T-helper 2 cell (primary cell): ENCODE measurements at places on chromosomes 3 and 15.
A peak's percentile ranks its signal among the peaks of the same experiment; 100 is the strongest.

- DNase-seq = no peak
Observed at GRCh38 chr3:143464850-143465249, 345.3 kb downstream of the CHST2 start.

DNA sequence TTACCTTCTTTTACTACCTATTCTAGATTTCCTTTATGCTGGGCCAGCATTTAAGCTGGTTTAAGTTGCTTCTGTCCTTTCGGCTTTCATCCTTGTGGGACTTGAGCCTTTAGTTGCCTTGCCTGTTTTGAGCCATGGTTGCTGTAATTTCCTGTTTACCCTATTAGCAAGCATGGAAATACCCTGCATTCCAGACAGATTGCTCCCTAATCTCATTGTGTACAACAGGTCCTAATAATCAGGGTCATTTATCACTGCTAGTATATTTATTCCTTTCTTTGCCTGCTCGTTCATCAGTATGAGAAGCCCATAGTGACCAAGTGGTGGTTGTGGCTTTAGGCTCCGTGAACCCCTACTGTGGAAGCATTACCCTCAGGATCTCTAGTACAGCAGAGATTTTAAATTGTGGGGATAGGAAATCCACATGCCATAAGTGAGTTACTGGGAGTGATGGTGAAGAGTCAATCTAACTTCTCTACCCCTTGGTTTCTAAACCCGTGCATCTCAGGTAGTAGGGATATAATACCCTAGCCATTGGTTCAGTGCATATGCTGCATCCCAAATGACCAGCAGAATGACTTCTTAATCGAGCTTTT is 31.9 kb downstream of the NCK1 start:
- DNase-seq = no peak

- DNase-seq = no peak
Observed at GRCh38 chr3:102526865-102527264, 92.0 kb downstream of the ZPLD1 start.

- no peak for DNase-seq
Observed at GRCh38 chr15:40988156-40988555, 34.9 kb downstream of the CHAC1 start.

DNA sequence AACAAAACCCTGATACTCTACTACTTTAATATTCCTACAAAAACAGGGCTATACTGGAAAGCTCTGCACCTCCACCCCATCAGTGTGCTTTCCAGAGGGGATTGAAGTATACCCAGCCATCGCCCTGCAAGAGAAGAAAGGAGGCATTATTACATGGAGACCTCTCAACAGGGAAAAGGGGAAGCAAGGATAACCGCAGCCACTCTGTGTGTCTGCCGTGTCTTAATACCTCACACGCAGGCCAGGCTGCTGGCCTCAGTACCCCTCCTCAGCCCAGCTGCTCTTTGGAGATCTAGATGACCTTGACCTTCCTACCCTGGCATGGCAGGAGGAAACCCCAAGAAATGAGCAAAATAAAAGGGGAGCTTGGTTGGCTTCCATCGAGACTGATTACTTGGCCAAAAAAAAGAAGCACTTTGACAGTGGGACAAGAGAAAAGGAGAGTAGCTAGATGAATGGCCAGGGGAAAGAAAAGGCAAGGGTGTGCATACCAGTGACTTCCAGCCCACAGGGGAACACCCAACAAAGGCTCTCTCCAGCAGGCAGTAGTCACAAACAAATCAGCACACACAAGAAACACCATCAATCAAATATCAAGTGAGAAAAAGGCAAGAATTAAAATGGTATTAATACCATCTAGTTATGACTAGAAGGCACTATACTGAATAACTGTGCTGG is 129.4 kb downstream of the STT3B start:
- DNase-seq = no peak

DNA sequence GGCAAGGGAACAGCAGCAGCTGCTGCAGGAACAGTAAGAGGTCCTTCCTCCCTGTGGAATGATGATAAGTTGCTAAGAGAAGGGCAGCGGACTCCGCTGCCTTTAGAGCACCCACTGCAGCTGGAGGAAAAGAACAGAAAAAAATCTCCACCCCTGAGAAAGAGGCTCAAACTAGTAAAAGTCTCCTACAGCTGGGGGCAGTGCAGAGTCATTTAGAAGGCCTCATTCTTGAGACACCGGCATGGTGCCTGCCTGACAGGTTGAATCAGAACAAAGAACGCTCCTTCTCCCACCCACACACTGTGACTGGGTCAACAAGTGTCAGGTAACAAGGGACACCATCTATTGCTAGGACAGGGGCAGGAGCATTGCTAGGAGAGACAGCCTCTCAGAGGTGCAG is 188.4 kb downstream of the ABHD5 start:
- DNase-seq = no peak

DNA sequence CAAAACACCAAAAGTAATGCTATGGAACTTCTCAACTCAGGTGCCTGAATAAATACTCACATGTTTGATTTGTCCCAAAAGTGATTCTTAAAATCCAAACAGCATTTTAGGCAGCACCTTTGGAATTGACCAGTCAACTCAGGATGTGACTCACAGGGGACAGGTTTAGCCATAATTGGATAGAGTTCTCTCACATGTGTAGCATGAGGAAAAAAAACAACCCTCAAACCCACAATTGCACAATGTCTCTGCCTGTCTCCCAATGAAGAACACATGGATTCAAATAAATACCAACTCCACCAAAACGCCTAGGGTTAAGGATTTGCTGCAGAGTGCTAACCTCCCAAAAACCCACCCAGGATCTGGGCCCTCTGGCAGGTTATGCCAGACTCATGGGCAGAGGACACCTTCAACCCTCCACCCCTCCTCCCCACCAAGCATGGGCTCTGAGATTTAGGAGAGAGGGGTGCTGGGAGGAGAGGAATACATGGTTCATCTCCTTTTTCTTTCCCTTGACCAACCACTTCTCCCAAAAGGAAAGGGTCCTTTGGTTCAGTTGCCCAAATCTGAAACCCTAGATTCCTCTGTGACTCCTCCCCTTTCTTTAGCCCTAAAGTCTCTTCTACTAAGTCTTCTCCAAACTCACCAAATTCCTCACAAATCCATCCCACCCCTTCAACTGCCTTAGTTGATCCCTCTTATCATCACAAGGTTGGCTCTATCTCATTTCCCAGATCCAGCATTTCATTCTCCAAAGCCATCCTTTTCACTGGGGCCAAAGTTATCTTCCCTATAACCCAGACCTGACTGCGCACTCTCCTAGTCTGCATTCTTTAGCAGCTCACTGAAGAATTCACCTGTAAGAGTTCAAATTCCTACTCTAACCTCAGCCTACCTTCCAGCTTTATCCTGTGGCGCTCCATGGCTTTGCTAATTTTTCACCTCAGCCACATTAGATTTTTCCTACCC is 7.7 kb downstream of the RYK start:
- no peak for DNase-seq

- no peak for DNase-seq
Observed at GRCh38 chr3:113064183-113064582, 73.4 kb downstream of the GTPBP8 start.

DNA sequence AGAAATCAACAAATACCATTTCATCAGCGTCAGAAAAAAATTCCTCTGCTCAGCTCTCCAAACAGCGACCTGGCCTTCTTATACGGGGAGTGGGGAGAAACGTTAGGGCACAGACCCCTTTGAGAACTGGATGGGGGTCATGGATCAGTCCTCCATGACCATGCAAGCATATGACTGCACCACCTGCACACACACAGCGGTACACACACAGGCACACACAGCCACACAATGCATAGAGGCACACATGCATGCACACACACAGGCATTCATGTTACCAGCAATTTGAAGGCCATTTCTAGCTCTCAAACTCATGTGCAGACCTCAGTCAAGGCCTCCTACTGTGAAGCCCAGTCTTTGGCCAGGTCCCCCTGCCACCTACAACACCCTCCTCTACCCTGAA is 50.2 kb downstream of the SLC41A3 start:
- no peak for DNase-seq

- no peak for DNase-seq
Observed at GRCh38 chr3:137105277-137105977, 147.6 kb downstream of the IL20RB start.

- no peak for DNase-seq
Observed at GRCh38 chr15:86743283-86743903, 663.7 kb downstream of the AGBL1 start.

DNA sequence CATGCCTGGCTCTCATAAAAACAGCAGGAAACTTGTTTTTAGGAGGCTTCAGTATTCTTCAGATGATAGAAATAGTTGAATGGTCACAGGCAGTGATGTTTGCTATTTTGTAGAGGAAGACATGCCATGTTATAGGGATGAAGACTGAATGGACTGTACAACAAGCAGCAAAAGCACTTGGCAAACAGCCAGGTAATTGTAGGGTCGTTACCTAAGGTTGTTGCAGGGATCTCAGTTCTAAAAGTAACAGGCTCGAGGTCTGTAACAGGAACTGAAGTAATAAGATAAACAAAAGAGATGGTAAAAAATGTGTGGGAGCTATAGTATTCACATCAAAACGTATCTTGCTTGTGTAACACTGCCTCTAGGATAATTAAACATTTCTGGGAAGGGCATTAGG is 116.3 kb downstream of the TFG start:
- no peak for DNase-seq

- no peak for DNase-seq
Observed at GRCh38 chr3:183306798-183307671, 54.0 kb downstream of the B3GNT5 start.

DNA sequence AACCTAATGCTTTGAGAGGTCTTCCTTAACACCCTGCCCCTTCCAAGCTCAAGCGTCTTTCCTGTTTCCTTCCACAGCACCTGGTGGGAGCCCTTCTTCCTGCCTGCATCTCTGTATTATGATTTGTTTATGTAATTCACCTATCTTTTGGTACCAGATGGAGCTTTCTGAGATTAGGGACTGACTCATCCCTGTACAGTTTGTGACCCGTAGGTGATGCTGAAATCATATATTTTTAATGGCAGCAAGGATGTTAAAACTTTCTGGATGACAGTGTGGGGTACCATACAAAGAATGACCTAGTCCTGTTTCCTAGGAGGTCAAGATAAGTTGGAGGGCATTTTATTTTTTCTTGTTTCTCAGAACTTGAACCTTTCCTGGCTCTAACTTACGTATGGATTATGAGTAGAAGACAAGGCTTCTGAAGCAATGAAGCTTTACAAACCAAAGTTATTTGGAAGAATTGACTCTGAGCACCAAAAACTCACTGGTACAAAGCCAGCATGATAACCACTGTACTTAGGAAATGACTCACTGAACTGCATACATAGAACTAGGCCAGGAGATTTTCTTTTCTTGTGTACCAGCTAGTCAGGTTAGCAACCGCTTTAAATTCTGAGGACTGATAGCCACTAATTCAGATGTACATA is 46.6 kb downstream of the HHLA2 start:
- peak; percentile 90 for DNase-seq

DNA sequence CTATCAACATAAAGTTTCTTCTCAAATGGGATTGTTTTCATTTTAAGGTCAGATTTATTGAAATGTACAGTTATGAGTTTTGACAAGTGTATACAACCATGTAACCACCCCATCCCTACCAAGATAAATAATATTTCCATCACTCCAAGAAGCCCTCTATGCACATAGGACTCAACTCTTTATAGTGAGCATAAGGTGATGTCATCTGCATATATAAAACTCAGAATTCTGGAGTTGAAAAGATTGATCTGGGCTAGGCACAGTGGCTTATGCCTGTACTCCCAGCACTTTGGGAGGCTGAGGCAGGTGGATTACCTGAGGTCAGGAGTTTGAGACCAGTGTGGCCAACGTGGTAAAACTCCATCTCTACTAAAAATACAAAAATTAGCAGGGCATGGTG is 10.3 kb upstream of the GK5 start:
- DNase-seq = no peak

DNA sequence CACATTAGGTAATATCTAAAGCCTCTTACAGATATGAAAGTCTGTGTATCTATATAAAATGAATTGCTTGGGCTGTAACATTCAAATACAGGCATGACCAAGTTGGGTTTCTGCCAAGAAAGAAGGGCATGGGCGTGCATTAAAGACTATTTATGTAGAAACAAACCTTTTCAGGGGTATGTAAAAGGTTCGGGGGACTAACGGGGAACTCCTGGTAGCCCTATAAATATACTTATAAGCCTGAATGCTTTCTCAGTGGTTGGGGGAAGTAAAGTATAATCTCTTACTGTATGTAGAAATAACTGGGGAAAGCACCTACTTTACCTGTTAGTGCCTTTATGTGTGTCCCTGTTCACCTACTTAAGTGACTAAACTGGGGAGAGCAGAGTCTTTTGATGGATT is 154.5 kb upstream of the TBL1XR1 start:
- no peak for DNase-seq

GRCh38 chr3:100184948-100185570 is 70.8 kb upstream of the FILIP1L start:
- no peak for DNase-seq

DNA sequence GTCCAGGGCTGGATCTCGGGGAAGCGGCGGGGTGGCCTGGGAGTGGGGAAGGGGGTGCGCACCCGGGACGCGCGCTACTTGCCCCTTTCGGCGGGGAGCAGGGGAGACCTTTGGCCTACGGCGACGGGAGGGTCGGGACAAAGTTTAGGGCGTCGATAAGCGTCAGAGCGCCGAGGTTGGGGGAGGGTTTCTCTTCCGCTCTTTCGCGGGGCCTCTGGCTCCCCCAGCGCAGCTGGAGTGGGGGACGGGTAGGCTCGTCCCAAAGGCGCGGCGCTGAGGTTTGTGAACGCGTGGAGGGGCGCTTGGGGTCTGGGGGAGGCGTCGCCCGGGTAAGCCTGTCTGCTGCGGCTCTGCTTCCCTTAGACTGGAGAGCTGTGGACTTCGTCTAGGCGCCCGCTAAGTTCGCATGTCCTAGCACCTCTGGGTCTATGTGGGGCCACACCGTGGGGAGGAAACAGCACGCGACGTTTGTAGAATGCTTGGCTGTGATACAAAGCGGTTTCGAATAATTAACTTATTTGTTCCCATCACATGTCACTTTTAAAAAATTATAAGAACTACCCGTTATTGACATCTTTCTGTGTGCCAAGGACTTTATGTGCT is 527 bp downstream of the B2M start:
- peak; percentile 77 for DNase-seq

DNA sequence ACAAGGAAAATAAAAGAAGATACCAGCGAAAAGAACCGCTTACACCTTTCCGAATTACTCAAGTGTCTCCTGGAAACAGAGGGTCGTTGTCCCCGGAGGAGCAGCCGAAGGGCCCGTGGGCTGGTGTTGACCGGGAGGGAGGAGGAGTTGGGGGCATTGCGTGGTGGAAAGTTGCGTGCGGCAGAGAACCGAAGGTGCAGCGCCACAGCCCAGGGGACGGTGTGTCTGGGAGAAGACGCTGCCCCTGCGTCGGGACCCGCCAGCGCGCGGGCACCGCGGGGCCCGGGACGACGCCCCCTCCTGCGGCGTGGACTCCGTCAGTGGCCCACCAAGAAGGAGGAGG is 325 bp downstream of the ALCAM start:
- peak; percentile 14 for DNase-seq

DNA sequence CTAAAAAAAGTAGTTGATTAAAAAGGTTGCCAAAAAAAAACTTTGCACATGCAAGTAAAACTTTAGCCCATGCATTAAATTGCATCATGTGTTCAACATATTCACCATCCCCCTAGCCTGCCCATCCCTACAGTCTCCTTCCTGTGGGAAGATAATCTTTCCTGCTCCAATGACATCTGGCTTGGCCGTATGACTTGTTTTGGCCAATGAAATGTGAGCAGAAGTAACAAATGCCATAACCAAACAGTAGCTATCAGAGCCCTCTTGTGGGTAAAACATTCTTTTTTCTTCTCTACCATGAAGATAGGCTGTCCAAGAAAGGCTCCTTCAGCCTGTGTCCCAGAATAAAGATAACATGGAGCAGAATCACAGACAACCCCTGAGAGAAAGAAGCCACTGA is 15.3 kb downstream of the ERC2 start:
- DNase-seq = no peak

- no peak for DNase-seq
Observed at GRCh38 chr15:95580121-95580520, 750.4 kb upstream of the NR2F2 start.
